ENCODE measurements at places on chromosomes 13 and 19. TPM values are rescaled to one million over a fixed set of nuclear protein-coding genes. Genes with fewer than 3 reads are reported as not detected.

ZNF99 gene
- not detected for total RNA-seq

LACC1 gene
- 0.69 TPM for total RNA-seq

UCHL3 gene
- total RNA-seq = 53.9 TPM

MTUS2 gene
- total RNA-seq = 4.7 TPM

SMAD9 gene
- 0.19 TPM for total RNA-seq

ALOX5AP gene
- 512 TPM for total RNA-seq

C19orf85 gene
- total RNA-seq = not detected

ADAMTSL5 gene
- total RNA-seq = 2.6 TPM

IL11 gene
- total RNA-seq = 0.40 TPM

IGFL3 gene
- total RNA-seq = not detected

NPHS1 gene
- total RNA-seq = not detected

RFPL4AL1 gene
- not detected for total RNA-seq

IGFL2 gene
- total RNA-seq = not detected

CYP2F1 gene
- total RNA-seq = not detected

ATP8A2 gene
- not detected for total RNA-seq

CACNA1A gene
- total RNA-seq = not detected

GAPDHS gene
- not detected for total RNA-seq

ZNF573 gene
- 8.4 TPM for total RNA-seq

KLK7 gene
- total RNA-seq = not detected

SLC5A5 gene
- not detected for total RNA-seq

LILRB4 gene
- total RNA-seq = not detected

CARD8 gene
- 137 TPM for total RNA-seq

CLDN10 gene
- total RNA-seq = not detected

CFAP97D2 gene
- total RNA-seq = not detected

CIRBP gene
- total RNA-seq = 141 TPM

FBXO17 gene
- not detected for total RNA-seq

ZNF439 gene
- total RNA-seq = 16.5 TPM
